Stimulated activated CD4-positive, alpha-beta T cell treated with anti-CD3 and anti-CD28 coated beads, Interleukin-1b, Interleukin-23, amount 100 ng/mL, for 24 hours (primary cell): ENCODE measurements at places on chromosomes 12 and 14.

DNA sequence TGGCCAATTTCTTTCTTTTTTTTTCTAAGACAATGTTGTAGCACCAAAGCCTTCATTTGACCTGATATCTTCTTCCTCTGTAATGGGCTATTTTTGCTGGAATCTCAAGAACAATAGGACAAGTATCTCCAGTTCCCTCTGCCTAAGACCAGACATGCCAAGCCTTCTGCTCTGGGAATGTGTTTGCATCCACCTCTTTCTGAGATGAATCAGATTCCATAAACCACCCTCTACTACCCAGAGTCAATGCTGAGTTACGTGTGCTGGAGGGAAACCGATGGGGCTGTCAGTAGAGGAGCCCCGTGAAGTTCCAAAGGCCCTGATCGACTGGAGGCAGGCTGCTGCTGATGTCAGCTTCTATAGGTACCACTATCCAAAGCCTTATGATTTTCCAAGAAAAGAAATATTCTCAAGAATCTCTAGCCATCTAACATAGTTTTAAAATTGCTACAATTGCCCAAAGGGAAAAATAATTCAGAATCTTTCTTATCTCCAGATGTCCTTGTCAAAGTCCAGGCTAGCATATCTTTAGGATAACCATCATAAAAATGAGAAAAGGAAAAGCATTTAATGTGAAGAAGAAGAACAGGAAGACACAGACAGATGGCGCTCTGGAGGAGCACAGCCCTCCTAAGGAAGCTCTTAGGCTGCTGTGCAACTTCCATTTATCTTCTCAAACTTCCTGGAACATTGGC lies 101.9 kb downstream of the SLC8A3 start:
- no peak for DNase-seq

DNA sequence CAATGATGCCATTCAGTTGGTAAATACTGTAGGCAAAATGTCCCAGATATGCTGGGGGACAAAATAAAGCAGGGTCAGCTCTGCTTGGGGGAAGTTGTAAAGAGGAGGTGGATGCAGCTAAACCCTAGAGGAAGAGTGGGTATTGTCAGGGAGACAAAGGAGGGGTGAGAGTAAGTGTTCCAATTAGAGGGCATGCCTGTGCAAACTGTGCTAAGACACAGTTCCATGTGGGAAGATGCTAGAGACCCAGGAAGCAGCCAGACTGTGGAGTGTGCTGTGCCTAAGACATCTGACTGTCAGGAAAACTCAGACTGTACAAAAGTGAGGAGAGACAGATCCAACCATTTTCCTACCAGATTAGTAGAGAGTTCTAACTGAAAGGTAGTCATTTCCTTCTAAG lies 474.3 kb downstream of the ATP23 start:
- DNase-seq: no peak

DNA sequence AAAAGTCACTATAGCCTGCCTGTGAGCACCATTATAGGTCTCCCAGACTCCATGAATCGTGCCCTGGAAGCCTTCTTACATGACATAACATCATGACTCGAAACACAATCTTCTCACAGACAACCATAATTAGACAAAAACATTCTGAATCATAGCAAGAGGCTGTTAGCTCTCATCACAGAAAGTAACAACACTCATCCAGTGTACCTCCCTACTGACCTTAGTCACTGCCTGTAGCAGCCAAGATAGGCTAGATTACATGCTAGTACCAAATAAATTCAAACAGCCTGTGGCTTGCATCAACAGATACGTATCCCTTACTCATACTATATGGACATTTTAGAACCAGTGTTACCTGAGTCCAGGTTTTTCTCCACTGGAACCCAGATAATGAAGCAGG lies 663.8 kb upstream of the FOXG1 start:
- no peak for DNase-seq

DNA sequence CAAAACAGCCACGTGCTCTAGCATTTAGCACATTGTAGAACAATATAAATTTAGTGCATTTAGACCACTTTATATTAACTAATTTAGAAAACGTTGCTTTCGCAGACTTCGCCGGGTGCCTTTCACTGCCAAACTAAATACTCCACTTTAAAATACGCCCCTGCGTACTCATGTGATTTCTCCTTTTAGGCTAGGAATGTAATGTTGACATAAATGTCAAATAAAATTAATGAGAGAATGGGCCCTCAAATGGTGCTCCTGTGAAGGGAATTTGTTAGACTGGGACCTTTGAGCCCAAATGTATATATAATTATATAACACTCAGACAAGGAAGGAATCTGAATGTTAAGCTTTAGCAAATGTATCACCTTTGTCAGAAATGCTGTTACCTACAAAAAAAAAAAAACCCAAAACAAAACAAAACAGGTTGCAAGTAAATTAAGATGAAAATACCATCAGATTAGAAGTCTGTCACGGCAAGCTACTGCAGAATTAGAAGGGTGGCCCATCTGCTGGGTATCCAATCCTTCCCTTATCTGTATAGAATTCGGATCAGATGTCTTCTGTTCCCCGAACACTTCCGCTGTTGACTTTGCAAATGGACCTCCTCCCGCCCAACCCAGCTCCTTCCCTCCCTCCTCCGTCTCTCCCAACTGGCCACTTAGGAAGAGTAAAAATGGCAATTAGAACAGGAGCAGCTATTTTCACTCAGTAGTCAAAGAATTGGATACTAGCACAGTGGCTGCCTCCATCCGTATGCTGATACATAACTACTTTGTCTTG lies 159.3 kb upstream of the FOXN3 start:
- no peak for DNase-seq

DNA sequence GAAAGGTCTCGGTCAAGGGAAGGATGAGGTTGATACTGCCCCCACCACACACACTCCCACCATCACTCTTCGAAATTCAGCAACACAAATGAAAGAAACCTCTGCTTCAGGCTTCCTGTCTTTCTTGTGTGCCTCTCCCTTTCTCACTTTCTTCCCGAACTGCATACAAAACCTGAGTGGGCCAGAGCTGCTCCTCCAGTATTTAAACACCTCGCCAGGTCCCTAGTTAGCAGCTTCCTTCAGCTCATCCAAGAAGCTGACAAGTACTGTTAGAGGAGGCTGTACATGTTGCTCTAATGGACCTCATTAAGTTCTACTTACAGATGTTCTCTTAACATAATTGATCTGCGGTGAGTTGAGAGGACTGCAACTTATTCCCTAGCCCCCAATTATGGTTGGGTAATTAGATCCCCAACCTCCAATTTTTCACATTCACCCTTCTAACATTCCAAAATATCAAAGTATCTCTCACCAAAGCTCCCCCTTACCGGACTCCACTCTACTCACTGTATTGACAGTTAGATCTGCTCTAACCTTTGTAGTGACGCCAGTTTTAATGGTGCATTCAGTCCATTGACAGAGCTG lies 4.1 kb upstream of the LMO3 start:
- no peak for DNase-seq

DNA sequence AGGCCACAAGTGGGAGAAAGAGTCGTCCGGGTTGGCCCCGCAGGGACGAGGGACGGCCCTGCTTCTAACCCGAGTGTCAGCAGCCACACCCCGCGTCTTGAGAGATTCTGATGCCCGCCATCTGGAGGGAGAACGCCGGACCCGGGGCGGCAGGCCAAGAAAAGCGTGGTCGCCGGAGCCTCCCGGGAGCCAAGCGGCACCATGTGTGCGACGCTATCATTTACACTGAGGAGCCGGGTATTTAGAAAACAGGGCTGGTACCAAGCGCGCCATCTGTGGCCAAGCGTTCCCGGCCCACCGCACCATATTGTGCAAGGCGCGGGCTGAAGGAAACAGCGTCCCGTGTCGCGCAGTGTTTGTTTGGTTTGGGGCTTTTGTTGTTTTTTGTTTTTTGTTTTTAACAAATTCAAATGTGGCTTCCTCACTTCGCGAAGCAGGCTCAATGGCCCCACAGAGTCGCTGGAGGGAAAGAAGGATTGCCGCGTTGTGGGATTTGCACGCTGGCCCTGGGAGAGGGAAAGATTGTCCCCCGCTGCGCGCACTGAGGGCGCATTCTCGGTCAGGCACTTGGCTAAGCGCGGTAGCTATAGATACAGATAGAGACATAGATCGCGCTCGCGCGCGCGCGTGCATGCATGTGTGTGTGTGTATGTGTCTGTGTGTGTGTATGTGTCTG lies 153.8 kb downstream of the BCL11B start:
- DNase-seq: no peak

DNA sequence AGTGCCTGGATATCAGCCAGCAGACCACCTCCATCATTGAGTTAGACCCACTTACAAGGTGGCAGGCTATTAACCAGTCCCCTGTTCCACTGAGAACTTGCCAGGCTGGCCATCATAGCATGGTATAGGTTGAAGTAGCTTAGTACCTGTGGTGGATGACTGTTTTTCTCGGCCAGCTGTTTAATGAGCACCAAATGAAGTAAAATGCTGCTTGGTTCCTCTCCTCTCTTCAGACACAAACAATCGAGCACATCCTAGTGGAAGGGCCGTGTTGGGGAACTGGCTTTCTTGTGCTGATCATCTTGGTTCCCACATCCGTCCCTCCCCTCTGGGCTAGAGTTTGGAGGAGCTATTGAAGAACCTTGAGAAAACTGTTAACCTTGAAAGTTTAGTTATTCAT lies 486.2 kb downstream of the RAD51B start:
- DNase-seq: no peak

- DNase-seq: no peak
These were observed 3.9 kb downstream of the GLTP start for GRCh38 chr12:109876406-109876805.

DNA sequence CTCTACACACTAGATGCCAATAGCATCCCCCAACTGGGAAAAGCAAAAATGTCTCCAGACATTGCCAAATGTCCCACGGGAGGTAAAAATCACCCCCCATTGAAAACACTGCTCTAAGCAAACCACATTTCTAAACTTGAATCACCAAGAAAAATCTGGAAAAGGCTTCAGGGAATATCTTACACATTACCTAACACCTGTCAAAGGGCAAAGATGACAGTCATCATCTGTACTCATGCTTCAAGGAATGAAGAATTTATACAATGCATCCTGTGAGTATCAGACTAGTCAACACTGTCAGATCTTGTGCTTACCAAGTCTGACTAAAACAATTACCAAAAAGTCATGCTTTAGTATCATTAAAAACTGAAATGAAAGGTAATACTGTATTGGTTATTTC lies 161.6 kb upstream of the SOX5 start:
- no peak for DNase-seq

GRCh38 chr12:50922820-50923219 lies 29.5 kb upstream of the HIGD1C start:
- DNase-seq: no peak

GRCh38 chr12:10501030-10501429 lies 4.7 kb upstream of the EIF2S3B start:
- DNase-seq: no peak

DNA sequence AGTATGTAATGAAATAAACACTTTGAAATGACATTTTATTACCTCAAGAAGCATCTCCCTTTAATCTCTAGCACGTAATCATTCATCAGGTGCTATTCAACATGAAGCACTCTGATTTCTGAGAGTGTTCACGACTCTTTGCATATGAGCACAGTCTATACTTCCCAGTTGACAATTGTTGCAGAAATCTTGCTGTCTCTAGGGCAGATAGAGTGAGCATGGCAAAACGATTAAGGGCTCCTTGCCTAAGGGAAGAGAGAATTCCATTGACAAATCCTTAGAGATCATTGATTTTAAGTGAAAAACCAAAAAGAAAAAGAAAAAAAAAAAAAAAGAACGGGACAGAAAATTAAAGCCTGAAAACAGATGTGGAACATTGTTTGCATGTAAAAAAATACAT lies 107.6 kb downstream of the C12orf50 start:
- no peak for DNase-seq

GRCh38 chr12:50677858-50678257 lies 86.0 kb upstream of the ATF1 start:
- no peak for DNase-seq

DNA sequence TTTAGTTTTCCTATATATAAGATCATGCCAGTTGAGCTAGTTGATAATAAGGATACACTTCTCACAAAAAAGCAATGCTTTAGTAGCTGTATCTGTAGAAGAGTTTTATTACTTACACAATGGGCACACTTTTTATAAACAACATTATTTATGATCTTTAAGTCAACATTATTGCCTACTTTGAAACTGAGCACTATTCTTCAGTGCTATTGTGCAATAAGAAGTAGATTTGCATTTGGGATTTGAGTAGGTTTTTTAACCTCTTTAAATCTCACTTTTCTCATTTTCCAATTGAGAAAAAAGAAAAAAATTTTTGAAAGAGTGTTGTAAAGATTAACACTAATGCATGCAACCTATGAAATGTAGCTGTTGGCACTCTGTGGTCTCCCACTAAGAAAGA lies 1198.3 kb downstream of the GALC start:
- DNase-seq: no peak

GRCh38 chr12:67026487-67027246 lies 242.5 kb upstream of the CAND1 start:
- no peak for DNase-seq
